ENCODE measurements at places on chromosomes 1 and 21.
A peak's percentile ranks its signal among the peaks of the same experiment; 100 is the strongest.

GRCh38 chr1:243473227-243474135, 217.6 kb downstream of the SDCCAG8 start:
- peaks cover 10% of the 10 kb centered on the region for H3K4me1 ChIP-seq
- no peak for DNase-seq
- H3K4me3 ChIP-seq = peak overlapping the region; percentile 76
- peak overlapping the region; percentile 72 for H3K27ac ChIP-seq

GRCh38 chr1:78060857-78061563, 15.2 kb downstream of the GIPC2 start:
- H3K4me1 ChIP-seq = no peaks in the 10 kb centered on the region
- peaks cover 3% of the 10 kb centered on the region for H3K27me3 ChIP-seq
- no peak overlapping the region for H3K27ac ChIP-seq
- H3K4me3 ChIP-seq = no peak overlapping the region
- DNase-seq = no peak

DNA sequence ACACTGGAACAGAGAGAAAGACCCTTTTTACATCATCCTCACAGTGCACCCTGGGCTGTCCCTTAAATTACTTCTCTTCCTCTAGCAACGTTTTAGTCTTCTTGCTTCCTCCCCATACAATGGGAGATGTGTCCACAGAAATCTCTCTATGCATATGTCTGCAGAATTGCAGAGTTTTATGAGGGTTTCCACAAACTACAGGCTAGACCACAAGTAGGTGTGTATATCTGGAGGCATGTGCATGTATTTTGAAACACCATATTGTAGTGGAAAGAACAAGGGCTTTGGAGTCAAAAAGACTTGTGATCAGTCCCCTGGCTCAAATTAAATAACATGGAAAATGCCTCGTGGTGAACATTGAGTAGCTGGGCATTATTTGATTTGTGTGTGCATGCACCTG, 121.3 kb upstream of the IPO9 start:
- no peak overlapping the region for H3K27ac ChIP-seq
- no peak overlapping the region for H3K4me3 ChIP-seq
- no peaks in the 10 kb centered on the region for H3K36me3 ChIP-seq
- no peak for DNase-seq

- no peak overlapping the region for H3K4me3 ChIP-seq
- H3K4me1 ChIP-seq = no peaks in the 10 kb centered on the region
- H3K27ac ChIP-seq = no peak overlapping the region
- no peak for DNase-seq
Observed at GRCh38 chr1:96995351-96995750, 273.8 kb downstream of the PTBP2 start.

- H3K4me3 ChIP-seq = no peak overlapping the region
- no peak overlapping the region for H3K27ac ChIP-seq
- DNase-seq = no peak
- H3K4me1 ChIP-seq = peaks cover 13% of the 10 kb centered on the region
- H3K36me3 ChIP-seq = peaks cover 30% of the 10 kb centered on the region
Observed at GRCh38 chr1:211951856-211952255, 83.5 kb downstream of the INTS7 start.

All from activated CD4-positive, alpha-beta T cell treated with anti-CD3 and anti-CD28 coated beads, Interleukin-2, amount 10 ng/mL, durations not matched to agents 7 days and 5 days (primary cell).